ENCODE measurements at places on chromosomes 16 and 17.

DNA sequence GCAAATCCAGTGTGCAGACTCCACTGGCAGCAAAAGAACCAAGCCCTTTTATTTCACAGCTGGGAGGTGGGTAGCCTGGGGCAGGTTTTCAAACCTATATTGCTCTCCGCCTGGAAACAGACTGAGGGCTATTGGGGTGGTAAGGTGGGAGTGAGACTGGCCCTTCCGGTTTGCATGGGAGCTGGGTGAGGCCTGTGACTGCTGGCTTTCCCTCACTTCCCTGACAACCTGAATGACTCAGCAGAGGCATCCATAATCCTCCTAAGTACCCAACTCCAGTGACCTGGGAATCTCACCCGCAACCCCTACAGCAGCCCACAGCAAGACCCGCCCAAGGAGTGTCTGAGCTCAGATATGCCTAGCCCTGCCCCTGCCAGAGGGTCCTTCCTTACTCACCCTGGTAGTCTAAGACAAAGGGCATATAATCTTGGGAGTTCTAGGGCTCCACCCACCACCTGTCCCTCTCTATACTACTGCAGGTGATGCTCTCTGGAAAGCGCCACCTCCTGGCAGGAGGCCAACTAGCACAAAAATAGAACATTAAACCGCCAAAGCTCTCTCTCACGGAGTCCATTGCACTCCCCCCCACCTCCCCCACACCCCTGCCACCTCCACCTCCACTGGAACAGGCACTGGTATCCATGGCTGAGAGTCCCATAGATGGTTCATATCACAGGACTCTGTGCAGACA, 602.0 kb upstream of the C16orf82 start:
- DNase-seq = no peak

DNA sequence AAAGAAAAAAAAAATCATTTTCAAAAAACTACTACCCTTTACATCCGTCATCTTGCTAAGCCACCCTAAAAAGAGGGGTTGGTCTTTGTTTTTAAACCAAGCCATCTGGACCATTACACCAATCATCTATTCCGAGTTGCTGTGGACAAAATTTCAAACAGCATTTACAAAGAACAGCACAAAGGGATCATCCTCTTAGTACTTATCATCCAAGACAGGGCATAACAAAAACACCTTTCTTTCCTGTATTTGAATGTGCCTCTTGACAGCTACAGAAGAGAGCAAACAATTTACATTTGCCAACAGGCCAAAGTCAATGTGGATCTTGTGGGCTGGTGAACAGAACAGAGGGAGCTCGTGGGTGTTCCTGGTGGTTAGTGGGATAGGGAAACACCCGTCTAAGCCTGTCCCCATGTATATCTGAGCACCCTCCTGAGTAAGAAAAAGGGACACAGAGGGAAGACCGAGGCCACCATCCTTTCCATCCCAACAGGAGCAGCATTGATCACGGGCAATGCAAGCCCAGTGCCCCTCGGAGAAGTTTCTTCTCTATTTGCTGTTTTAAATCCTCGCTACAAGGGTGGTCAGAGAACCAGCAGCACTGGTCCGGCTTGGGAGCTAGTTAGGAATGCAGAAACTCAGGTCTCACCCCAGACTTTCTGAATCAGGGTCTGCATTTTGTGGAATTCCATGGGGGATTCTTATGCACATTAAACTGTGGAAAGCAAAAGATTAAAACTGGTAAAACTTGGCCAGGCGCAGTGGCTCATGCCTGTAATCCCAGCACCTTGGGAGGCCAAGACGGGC, 1.9 kb downstream of the SLC39A11 start:
- no peak for DNase-seq

GRCh38 chr16:12110361-12111107, 134.0 kb downstream of the SNX29 start:
- no peak for DNase-seq

DNA sequence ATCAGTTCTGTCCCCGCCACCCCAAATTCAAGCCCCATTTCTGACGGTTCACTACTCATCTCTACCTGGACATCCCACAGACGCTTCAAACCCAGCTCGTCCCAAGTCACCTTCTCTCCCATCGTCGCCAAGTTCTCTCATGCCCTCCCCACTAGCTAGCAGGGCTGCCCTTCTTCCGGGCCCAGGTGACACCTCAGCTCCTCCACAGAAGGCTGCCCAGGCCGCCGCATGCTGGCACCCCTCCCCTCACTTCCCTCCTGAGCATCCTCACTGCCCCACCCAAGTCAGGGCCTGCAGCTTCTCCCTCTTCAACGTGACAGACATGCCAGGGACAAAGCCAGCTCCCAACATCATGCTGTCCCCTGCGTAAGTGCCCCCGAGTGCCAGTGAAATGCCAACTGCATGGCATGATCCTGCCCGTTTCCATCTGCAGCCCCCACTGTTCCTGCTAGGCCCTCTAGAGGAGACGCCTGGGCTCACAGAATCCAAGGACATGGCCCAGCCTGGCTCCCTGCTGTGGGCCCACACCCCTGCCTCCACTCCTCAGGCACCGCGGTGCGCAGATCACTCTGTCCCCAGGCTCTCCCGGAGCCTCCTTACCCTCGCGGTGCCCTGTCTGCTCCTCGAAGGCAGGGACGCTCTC, 5.9 kb downstream of the CYB561 start:
- DNase-seq = no peak

DNA sequence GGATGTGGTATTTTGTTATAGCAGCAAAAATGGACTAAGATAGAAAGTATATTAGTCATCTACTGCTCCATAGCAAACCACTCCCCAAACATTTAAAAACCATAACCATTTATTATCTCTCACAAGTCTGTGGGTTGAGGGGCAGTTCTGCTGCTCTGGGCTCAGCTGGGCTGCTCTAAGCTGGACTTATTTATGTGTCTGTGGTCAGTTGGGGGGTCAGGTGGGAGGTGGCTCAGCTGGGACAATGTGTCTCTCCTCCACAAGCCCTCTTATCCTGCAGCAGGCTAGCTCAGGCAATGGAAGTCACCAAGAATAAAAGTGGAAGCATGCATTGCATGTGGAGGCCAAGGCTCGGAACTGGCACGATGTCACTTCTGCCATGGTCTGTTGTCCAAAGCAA, 226.1 kb upstream of the N4BP1 start:
- DNase-seq = no peak

GRCh38 chr16:48244863-48245195, 729 bp downstream of the LONP2 start:
- no peak for DNase-seq
